ENCODE measurements at places on chromosomes 13 and 19. TPM values are rescaled to one million over a fixed set of nuclear protein-coding genes. Genes with fewer than 3 reads are reported as not detected.

DNA sequence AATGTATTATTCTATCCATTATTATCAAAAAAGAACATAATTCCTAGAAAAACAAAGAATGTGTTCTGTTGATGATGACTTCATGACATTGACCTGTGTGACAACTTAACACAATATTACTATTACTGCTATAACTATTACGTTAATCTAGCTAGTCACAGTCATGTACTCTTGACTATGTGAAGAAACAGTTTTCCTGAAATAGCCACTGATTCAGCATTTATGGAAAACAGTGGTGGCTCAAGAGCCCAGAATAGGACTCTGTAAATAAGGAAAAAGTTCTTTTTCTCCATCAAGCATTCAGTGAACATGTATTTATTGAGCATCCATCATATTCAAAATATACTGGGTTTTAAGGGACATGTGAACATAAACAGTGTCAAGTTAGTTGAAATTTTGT is 93.5 kb downstream of the COG6 start:
- H3K4me1 ChIP-seq, result peaks cover 5% of the 10 kb centered on the region
- no peak overlapping the region for H3K27ac ChIP-seq
- no peak overlapping the region for H3K4me3 ChIP-seq
- no peak for DNase-seq
- H3K27me3 ChIP-seq, result no peaks in the 10 kb centered on the region

GRCh38 chr13:38582133-38582532 is 104.7 kb upstream of the FREM2 start:
- no peak for DNase-seq
- H3K36me3 ChIP-seq, result no peaks in the 10 kb centered on the region
- no peak overlapping the region for H3K4me3 ChIP-seq

- H3K4me3 ChIP-seq, result no peak overlapping the region
- no peak overlapping the region for H3K27ac ChIP-seq
- H3K27me3 ChIP-seq, result no peaks in the 10 kb centered on the region
- no peak for DNase-seq
- H3K4me1 ChIP-seq, result peaks cover 8% of the 10 kb centered on the region
These were observed 5.4 kb upstream of the PPP1R37 start for GRCh38 chr19:45087531-45087930.

- no peaks in the 10 kb centered on the region for H3K27me3 ChIP-seq
- peak overlapping the region; percentile 73 for H3K27ac ChIP-seq
- no peak for DNase-seq
- H3K4me1 ChIP-seq, result peaks cover 7% of the 10 kb centered on the region
These were observed 3.8 kb downstream of the RAB8A start for GRCh38 chr19:16115301-16116039.

Gene KCNJ14
- total RNA-seq, result 2.0 TPM

Gene TTC9B
- not detected for total RNA-seq

Data from progenitor cell of endocrine pancreas (in vitro differentiated cells).